Stimulated activated CD8-positive, alpha-beta memory T cell treated with anti-CD3 and anti-CD28 coated beads, Interleukin-4, amount 100 ng/mL, for 1 hour (primary cell): ENCODE measurements at places on chromosomes 5 and 9.

- DNase-seq = no peak
Observed at GRCh38 chr9:93642961-93643360, 66.6 kb downstream of the PHF2 start.

GRCh38 chr5:140259500-140259899 lies 43.4 kb downstream of the PFDN1 start:
- DNase-seq = no peak

GRCh38 chr9:92426501-92427145 lies 2.4 kb upstream of the OMD start:
- DNase-seq = no peak

- no peak for DNase-seq
Observed at GRCh38 chr5:58090704-58091103, 369.2 kb downstream of the PLK2 start.

DNA sequence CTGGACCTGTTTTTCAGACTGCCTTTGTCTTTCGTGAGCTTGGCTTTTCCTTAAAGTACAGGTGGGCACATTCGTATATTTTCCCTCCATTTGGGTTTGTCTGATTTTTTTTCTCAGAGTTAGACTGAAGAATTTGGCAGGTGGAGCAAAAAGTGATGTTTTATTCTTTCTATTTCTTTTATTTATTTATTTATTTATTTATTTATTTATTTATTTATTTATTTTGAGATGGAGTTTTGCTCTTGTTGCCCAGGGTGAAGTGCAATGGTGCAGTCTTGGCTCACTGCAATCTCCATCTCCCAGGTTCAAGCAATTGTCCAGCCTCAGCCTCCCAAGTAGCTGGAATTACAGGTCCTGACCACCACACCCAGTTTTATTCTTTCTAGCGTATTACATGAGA lies 1805.1 kb upstream of the WWC1 start:
- no peak for DNase-seq

DNA sequence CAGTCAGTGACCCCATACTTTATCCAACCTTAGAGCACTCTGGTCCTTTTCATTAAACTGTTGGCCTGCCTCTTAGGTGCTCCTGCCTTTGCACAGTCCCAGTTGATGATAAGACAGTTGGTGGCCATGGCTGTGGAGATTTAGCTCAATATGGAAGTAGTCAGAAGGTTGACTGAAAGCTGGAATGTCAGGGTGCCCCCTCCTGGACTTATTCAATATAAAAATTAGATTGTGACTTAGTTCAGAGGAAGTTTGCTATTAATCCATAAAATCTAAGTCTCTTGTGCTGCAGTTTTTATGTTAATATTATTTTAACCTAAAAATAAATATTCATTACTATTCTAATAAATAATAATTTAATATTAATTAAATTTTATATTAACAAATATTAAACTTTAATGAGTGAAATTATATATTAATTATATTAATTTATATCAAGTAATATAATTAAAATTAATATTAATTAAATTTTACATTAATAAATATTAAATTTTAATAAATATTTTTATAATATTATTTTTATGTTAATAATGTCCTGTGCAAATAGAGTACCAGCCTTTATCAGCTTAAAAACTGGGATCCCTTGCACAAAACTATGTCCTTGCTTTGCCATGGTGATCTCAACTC lies 77.7 kb upstream of the ADAMTSL1 start:
- no peak for DNase-seq

DNA sequence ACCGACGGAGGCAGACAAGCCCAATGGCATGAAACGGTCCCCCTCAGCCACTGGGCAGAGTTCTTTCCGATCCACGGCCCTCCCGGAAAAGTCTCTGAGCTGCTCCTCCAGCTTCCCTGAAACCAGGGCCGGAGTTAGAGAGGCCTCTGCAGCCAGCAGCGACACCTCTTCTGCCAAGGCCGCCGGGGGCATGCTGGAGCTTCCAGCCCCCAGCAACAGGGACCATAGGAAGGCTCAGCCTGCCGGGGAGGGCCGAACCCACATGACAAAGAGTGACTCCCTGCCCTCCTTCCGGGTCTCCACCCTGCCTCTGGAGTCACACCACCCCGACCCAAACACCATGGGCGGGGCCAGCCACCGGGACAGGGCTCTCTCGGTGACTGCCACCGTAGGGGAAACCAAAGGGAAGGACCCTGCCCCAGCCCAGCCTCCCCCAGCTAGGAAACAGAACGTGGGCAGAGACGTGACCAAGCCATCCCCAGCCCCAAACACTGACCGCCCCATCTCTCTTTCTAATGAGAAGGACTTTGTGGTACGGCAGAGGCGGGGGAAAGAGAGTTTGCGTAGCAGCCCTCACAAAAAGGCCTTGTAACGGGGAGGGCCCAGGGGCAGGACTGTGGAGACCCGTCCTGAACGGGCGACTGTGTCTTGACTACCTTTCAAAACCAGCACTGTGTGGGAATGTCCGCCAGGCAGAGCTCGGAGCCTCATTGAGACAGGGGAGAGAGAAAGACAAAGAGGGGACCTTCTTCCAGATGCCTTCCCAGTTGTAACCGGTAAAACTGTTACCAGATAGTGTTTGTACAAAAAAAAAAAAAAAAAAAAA lies 29.9 kb downstream of the CD180 start:
- peak; percentile 37 for DNase-seq

DNA sequence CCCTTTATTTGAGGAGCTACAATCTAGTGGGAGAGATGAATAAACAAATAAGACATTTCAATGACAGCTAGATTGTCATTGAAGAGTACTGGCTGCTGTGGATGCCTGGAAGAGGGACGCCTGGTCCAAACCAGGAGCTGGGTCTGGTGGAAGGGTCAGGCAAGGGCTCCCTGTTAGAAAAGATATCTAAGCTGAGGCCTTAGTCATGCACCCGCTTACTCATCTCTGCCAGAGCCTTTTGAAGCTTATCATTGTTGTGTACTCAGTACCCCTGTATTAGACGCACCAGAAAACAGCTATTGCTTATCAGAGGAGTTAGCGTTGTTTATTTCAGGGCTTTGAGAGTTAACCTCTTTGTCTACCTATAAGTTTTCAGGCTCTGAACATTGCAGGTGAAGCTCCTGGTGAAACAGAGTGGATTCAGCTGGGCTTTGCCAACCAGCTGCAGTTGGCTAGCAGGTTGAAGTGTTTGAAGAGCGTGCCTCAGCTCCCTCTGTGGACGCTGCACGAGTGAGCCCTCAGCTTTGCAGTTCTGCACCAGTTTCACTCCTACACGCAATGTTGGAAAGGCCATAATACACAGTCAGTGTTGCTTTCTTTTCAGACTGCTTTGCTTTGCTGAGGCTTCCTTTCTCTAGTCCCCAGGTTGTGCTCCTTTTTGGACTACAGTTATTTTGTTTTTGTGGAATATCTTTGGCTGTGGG lies 5.6 kb upstream of the GPR151 start:
- no peak for DNase-seq

DNA sequence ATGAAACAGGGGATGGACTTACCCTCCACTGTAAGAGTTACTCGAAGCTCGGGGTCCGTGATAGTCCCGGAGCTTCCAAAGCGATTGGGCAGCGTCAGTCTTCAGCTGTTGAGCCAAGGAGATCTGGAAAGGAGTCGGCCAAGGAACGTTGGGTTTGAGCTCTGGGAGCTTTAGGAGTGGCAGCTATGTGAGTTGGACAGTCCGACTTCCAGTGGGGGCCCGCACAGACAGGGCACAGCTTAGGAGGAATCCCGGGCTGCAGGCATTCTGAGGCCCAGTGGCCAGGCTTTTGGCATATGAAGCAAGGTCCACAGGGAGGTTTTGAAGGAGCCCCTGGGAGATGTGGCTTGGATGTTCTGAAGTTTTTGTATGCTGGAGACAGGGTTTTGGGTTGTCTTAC lies 72.7 kb downstream of the PHAX start:
- DNase-seq = no peak

GRCh38 chr9:115396071-115396529 lies 278.1 kb upstream of the TNC start:
- no peak for DNase-seq

DNA sequence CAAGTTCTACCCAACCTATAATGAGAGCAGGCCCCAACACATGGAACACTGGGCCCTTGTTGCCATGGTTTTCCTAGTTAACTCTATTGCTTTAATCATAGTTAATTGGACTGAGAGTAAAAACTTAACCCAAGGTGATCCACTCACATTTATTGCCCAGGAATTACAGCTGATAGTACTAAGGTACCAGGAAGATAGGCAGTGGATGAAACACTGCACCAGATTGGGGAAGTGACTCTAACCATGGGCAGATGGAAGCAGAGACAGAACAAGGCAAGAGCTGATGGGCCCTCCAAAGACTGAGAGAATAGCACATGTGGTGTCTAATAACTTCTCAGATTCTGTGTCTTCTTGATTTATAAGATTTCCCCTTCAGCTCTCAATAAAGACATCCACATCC lies 145.7 kb upstream of the TRIM32 start:
- DNase-seq = no peak

DNA sequence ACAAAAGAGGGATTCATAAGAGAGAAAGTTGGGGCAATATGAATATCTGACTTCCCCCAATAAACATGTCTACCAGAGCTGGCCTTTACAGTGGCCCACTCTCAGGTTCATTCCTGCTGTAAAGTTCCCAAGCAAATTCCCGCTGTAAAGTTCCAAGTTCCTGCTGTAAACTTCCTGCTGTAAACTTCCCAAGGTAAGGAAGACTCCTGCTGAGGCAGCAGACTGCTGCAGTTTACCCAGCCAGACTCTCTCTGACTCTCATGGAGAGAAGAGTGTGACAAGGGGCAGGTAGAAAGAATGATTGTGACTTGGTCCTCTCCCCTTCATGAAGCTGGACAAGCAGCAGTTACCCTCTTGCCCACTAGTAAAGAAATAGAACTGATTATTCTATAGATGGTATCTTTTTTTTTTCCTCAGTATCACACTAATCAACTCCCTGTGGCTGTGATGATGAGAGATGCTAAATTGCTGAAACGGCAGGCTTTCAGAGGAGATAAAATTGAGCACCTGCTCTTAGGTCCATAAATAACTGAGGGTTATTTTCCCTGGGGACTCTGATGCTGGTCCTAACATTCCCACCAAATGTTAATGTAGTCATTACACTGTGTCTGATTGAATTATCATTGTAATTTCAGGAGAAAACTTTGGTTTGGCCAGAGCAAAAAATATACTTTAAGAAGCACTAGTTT lies 220.4 kb downstream of the PARP8 start:
- DNase-seq = no peak

DNA sequence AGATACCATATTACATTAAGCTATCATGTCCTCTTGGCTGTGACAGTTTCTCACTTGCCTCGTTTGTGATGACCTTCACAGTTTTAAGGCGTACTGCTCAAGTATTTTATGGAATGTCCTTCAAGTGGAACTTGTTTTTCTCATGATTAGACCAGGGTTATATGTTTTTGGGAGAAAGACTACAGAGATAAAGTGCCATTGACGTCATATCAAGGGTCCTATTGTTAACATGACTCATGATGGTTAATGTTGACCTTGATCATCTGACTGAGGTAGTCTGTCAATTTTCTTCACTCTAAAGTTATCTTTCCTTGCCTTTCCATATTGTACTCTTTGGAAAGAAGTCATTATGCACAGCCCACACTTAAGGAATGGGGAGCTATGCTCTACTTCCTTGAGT lies 17.8 kb upstream of the PTBP3 start:
- no peak for DNase-seq

- DNase-seq = no peak
Observed at GRCh38 chr5:2514484-2514883, 237.0 kb downstream of the IRX2 start.

- no peak for DNase-seq
Observed at GRCh38 chr5:133214153-133214820, 162.5 kb downstream of the HSPA4 start.

DNA sequence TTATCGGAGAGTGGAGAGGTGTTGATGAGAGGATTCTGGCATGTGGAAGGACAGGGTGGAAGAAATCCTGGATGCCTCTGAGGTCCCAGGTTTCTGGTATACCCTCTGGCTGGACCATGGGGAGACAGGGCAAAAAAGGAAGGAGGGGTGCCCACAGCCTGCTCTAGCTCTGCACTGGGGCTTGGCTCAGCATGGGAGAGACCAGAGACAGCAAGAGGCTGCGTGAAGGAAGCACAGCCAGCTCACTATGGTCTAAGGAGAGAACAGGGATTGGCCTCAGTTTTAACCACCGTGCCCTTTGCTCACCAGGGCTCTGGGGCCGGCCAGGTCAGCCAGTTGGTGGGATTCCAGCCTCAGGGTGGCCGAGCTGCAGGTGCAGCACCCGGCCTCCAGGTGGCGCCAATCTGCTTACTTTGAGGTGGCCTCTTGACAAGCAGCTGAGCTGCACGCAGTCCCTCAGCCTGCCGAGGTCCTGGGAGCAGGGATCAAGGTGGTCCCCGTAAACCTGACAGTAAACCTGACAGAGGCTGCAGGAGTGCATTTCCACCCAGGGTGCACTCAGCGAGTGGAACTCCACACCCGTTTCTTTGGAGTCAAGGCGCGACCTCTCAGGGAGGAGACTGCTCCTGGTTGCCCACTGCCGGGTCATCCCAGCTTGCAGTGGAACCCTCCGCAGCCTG lies 25.0 kb upstream of the SPTLC1 start:
- peak; percentile 36 for DNase-seq

DNA sequence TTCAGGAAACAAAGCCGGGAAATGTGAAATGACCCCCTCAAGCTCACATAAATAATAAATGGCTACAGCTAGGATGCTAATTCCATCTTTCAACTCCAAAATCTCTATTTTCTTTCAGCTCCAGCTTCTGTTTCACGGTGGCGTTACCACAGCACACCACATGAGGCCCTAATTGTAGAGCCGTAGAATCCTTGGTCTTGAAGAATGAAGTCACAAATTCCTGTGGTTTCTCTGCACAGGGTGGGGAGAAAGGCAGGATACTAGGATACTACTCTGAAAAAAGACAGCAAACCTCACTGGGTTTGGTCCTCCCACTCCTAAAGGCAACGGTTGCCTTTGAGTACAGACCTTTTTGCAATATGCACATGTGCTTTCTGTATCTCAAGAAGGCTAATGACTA lies 13.9 kb upstream of the RARS1 start:
- no peak for DNase-seq

- DNase-seq = no peak
Observed at GRCh38 chr5:16559702-16560101, 57.1 kb downstream of the RETREG1 start.

- no peak for DNase-seq
Observed at GRCh38 chr5:154503698-154504039, 25.6 kb upstream of the HAND1 start.

DNA sequence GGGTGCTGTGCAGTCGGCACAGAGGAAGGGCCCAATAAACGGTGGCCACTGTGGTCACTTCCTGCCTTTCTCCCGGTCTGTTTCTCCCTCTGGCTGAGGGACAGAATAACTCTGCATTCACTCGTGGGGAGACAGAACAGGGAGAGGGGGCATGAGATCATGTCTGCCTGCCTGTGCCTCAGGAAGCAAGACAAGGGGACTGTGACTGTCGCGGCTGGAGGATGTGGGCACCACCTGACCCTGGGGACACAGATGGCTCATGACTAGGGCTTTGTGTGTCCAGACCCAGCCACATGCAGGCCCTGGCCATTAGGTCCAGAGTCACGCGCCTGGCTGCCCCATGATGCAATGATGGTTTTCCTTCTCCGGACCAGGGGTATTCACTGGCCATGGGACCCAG lies 5.8 kb downstream of the TRUB2 start:
- no peak for DNase-seq
